Iris pigment epithelial cell (primary cell): ENCODE measurements at places on chromosomes 2 and 18.

DNA sequence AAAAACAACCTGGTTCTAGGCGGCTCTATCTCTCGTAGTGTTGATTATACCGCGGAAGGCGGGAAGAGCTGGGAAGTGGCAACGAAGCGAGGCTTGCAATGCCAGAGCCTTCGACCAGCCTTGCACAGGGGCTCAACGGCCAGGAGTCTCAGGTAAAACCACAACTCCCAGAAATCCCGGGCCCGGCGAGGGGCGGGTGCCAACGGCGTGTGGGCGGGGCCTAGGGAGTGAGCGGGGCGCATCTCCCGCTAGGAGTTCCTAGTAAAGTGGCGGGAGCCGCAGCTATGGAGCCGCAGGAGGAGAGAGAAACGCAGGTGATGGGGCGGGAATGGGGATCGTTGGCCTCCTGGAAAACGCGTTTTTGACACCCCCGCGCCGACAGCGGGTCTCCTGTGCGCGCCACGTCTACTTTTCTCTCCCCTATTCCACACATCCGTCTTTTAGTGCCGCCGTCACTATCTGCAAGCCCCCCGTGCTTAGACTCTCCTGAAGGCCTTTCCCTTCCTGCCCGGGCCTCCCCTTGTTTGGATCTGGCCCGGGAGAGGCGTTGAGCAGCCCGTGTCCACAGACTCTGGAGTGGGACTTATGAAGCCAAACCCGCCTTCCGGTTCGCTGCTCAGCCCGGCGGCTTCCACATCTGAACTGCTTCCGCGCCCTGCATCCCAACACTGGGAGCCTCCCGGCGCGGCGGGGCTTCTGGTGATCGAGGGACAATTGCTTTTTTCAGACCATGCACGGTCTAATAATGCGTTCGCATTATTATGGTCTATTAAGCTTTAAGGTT is at the start of gene HAUS1:
Gene HAUS1, plus strand, starts transcription at position 258 of the 784 bp plus-strand sequence. Its CDS starts 27 bp downstream, at position 285.
- peak; percentile 68 for DNase-seq

- no peak for DNase-seq
These were observed 232.3 kb upstream of the KCNJ3 start for GRCh38 chr2:154466226-154466625.

GRCh38 chr2:196259507-196260481 is 88.4 kb upstream of the STK17B start:
- peak; percentile 85 for DNase-seq

DNA sequence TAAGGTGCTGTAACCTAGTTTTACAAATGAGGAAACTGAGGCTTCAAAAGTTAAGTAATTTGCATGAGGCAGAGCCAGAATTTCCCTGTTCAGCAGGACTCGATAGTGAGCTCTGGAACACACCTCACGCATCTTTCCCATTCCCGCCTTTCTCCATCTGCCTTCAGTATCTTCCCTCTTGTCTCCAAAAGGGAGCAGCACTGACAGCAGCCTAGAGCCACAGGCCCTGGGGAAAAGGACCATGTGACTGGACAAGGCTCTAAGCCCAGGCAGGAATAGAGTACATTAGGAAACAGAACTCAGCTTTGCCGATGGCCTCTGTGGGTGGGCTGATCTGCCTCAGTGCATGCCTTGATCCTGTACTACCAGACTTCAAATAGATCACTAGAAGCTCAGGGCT is 21.5 kb downstream of the GPR155 start:
- DNase-seq: no peak

DNA sequence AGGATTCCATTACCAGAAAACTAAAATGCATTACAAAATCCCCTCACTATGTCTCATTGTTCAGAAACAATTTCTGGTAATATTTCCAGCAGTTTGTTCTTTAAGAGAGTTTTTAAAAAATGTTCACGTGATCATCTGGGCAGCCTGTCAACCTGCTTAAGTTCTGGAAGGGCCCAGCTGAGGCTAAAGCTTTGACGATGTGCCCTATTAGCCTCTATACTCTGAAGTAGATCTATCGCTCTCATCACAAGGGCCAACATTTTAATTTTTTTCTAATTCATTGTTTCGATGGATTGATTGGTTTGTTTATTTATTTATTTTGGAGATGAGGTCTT is 205.8 kb downstream of the PRKCE start:
- DNase-seq: no peak

GRCh38 chr2:133080822-133081221 is 410.8 kb upstream of the LYPD1 start:
- DNase-seq: no peak

DNA sequence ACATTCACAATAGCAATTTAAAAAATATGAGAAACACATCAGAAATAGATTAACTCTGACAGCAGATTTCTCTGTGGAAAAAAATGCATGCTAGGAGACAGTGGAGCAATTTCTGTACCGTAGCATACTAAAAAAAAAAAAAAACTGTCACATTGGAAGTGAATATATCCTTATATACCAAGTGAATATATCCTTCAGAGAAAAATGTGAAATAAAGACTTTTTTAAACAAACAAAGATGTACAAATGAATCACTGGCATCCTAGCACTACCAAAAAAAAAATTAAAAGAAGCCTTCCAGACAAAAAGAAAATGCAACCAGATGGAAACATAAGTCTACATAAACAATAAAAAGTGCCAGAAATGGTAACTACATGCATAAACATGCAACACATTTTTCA is 169.4 kb downstream of the NBAS start:
- DNase-seq: no peak

GRCh38 chr2:8426550-8426949 is 255.3 kb upstream of the ID2 start:
- DNase-seq: no peak

GRCh38 chr2:33268246-33268831 is 208.1 kb upstream of the RASGRP3 start:
- DNase-seq: no peak

GRCh38 chr2:44752761-44753160 is 188.7 kb upstream of the SIX3 start:
- no peak for DNase-seq
